ENCODE measurements at places on chromosomes 12 and 14. TPM values are rescaled to one million over a fixed set of nuclear protein-coding genes. Genes with fewer than 3 reads are reported as not detected.

GRCh38 chr12:68236421-68237059 is 10.9 kb upstream of the IL26 start:
- H3K36me3 ChIP-seq = no peaks in the 10 kb centered on the region
- no peak overlapping the region for H3K4me3 ChIP-seq
- peaks cover 6% of the 10 kb centered on the region for H3K27me3 ChIP-seq
- no peak overlapping the region for H3K27ac ChIP-seq
- no peak for DNase-seq

DNA sequence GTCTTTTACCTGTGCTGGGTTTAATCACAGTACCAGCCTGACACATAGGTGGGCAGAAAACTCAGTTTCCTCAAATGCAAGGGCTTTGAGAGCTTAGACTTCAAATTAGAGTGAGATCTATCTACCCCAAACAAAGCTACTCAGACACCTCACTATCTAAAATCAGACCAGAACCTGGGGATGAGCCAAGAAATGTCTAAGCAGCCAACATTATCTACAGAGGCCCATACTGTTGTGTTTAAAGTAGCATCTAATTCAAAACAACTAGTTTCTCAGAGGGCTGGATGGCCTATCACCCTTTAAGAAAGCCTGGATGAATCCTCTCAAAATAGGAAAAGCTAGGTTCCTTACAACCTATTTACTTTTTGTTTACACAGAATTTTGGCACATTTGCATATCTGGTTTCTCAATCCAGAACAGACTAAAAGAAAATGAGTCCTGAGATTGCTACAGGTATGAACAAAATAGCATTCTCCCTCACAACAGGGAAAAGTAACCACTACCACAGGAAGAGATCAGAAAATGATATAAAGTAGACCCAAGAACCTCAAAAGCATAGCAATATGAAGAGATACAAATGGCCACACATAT is 142.4 kb downstream of the ZFP36L1 start:
- H3K27me3 ChIP-seq = no peaks in the 10 kb centered on the region
- peaks cover 32% of the 10 kb centered on the region for H3K4me1 ChIP-seq
- H3K27ac ChIP-seq = peak overlapping the region; percentile 41

DNA sequence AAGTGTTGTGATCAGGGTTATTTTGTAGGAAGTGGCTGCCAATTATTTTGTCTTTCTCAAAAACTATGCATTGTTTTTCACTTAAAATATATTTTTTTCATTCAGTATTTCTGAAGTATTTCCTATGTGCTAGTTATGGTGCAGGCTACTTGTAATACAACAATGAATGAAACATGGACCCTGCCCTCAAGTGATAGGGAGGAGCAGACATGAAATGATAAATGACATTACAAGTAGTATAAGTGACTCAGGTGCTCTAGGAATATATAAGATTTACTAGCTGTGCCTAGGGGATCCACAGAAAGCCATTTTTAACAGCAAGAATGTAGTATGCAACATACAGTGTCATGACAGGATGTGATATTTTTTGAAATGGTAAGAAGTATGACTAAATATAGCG is 65.3 kb downstream of the TTLL5 start:
- H3K27ac ChIP-seq = no peak overlapping the region
- H3K27me3 ChIP-seq = no peaks in the 10 kb centered on the region
- H3K4me3 ChIP-seq = no peak overlapping the region
- no peaks in the 10 kb centered on the region for H3K4me1 ChIP-seq
- H3K36me3 ChIP-seq = peaks cover 6% of the 10 kb centered on the region
- no peak for DNase-seq

- no peak overlapping the region for H3K4me3 ChIP-seq
- no peaks in the 10 kb centered on the region for H3K27me3 ChIP-seq
- no peaks in the 10 kb centered on the region for H3K36me3 ChIP-seq
- no peak for DNase-seq
These were observed 163.5 kb downstream of the VRK1 start for GRCh38 chr14:96960598-96961116.

DNA sequence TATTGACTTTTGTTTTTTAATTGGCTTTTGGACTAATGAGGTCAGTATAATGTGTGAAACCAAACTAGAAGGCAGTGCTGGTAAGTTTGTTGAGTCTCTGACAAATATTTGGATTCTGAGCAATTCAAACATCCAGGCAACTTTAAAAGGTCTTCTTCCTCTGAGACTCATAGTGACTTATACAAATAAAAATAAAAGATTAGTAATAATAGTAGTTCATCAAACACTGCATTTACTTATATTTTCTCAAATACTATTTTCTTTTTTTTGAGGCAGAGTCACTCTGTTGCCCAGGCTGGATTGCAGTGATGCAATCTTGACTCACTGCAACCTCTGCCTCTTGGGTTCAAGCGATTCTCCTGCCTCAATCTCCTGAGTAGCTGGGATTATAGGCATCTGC is 337.9 kb downstream of the DAD1 start:
- DNase-seq = peak; percentile 45
- no peak overlapping the region for H3K4me3 ChIP-seq
- no peak overlapping the region for H3K27ac ChIP-seq
- H3K36me3 ChIP-seq = no peaks in the 10 kb centered on the region
- H3K4me1 ChIP-seq = peaks cover 11% of the 10 kb centered on the region

GRCh38 chr12:59717436-59717835 is 121.6 kb downstream of the SLC16A7 start:
- no peak for DNase-seq
- H3K27ac ChIP-seq = no peak overlapping the region
- no peak overlapping the region for H3K4me3 ChIP-seq
- no peaks in the 10 kb centered on the region for H3K4me1 ChIP-seq
- H3K36me3 ChIP-seq = no peaks in the 10 kb centered on the region

- peak overlapping the region; percentile 59 for H3K4me3 ChIP-seq
- peak; percentile 64 for DNase-seq
- peaks cover 14% of the 10 kb centered on the region for H3K36me3 ChIP-seq
- H3K27ac ChIP-seq = peak overlapping the region; percentile 92
- H3K4me1 ChIP-seq = peaks cover 40% of the 10 kb centered on the region
These were observed 397 bp downstream of the BDKRB1 start for GRCh38 chr14:96256407-96256806.

DNA sequence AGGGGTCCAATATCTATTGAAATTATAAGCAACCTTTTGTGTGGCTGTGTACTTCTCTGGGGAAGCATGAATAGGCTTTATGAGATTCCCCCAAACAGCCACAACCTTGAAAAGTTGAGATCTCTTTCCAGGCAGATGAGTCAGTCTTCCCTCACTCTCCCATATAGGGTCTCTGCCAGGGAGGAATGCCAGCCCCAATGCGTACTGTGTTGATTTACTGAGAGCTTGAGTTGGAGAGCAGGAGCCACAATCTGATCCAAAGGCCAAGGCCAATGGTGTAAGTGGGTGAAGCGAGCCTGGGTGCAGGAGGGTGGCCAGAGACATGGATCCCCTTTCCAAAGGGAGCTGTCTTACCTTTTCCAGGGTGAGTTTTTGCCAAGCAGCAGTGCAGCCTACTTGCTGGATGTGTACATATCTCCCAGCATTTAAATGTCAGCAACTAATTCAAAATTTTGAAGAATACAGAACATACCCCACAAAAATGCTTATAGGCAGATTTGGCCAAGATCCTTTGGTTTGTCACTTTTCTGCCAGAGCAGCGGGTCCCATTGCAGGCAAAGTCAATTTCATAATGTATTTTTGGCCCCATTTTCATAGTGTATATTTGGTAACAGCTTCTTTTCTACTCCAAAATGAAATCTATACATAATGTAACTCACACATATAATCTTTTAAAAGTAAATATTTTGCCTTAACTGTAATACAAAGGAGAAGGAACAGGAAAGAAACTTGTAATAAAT is 88.2 kb downstream of the TBC1D30 start:
- no peaks in the 10 kb centered on the region for H3K4me1 ChIP-seq
- no peak overlapping the region for H3K4me3 ChIP-seq
- peaks cover 37% of the 10 kb centered on the region for H3K27me3 ChIP-seq
- peak; percentile 40 for DNase-seq
- H3K27ac ChIP-seq = no peak overlapping the region

GRCh38 chr12:11981121-11981733 is 89.5 kb upstream of the BCL2L14 start:
- H3K4me1 ChIP-seq = peaks cover 3% of the 10 kb centered on the region
- H3K4me3 ChIP-seq = no peak overlapping the region
- no peak overlapping the region for H3K27ac ChIP-seq

- peak overlapping the region; percentile 93 for H3K27ac ChIP-seq
- peak; percentile 50 for DNase-seq
- no peaks in the 10 kb centered on the region for H3K27me3 ChIP-seq
- H3K4me1 ChIP-seq = peaks cover 16% of the 10 kb centered on the region
- no peaks in the 10 kb centered on the region for H3K36me3 ChIP-seq
These were observed 44.5 kb upstream of the ZDHHC17 start for GRCh38 chr12:76719171-76720041.

GRCh38 chr14:24172261-24172860 is 481 bp downstream of the REC8 start:
- no peak overlapping the region for H3K4me3 ChIP-seq
- H3K4me1 ChIP-seq = no peaks in the 10 kb centered on the region
- DNase-seq = no peak
- no peaks in the 10 kb centered on the region for H3K27me3 ChIP-seq
- no peak overlapping the region for H3K27ac ChIP-seq

DNA sequence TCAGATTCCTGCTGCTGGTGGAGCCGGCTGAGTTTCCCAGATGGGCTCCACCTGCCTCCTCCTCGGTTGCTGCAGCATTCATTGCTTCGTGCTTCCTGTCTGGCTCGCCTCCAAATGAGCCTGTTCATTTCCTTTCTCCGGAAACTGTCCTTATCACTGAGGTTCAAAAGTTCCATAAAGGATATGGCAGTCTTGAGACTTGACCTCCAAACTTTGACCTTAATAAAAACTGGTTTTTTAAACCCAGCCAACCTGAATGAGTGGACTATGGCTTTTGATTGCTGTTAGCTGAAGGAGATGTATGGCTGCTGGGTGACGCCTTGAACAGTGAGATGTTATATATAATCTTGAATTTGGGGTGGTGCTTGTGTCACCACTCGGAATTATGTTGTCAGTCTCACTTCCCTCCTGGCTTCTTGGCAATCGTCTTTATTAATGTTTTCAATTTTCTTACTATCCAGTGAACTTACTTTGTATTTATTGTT is 62.7 kb downstream of the RASSF3 start:
- H3K4me1 ChIP-seq = peaks cover 28% of the 10 kb centered on the region
- no peaks in the 10 kb centered on the region for H3K27me3 ChIP-seq
- no peak overlapping the region for H3K27ac ChIP-seq

GRCh38 chr12:115374480-115375185 is 690.7 kb upstream of the TBX3 start:
- peaks cover 7% of the 10 kb centered on the region for H3K4me1 ChIP-seq
- H3K27ac ChIP-seq = no peak overlapping the region
- no peaks in the 10 kb centered on the region for H3K27me3 ChIP-seq
- H3K36me3 ChIP-seq = no peaks in the 10 kb centered on the region

- H3K4me1 ChIP-seq = no peaks in the 10 kb centered on the region
- no peaks in the 10 kb centered on the region for H3K36me3 ChIP-seq
- H3K4me3 ChIP-seq = no peak overlapping the region
- peak; percentile 1 for DNase-seq
These were observed 157.4 kb upstream of the FOXG1 start for GRCh38 chr14:28608851-28609828.

DNA sequence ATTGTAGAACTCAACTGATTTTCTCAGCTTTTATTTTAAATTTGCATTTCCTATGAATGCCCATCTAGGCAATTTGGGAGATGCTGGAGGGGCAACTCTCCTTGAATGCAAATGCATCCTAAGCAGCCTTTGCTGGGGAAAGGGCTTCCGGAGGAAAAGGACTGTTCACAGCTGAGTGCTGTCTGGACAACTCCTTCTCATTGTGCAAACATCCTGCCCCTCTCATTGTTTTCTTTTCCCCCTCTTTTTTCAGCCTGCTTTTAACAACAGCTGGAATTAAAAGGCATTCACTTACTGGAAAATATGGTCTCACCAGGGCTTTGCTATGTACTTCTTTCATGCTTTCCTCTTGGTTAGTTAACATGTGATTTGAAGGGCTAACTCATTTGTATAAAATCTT is 397.8 kb downstream of the FUT8 start:
- H3K36me3 ChIP-seq = no peaks in the 10 kb centered on the region
- H3K4me1 ChIP-seq = no peaks in the 10 kb centered on the region
- no peak overlapping the region for H3K27ac ChIP-seq
- no peak for DNase-seq
- H3K27me3 ChIP-seq = no peaks in the 10 kb centered on the region

DNA sequence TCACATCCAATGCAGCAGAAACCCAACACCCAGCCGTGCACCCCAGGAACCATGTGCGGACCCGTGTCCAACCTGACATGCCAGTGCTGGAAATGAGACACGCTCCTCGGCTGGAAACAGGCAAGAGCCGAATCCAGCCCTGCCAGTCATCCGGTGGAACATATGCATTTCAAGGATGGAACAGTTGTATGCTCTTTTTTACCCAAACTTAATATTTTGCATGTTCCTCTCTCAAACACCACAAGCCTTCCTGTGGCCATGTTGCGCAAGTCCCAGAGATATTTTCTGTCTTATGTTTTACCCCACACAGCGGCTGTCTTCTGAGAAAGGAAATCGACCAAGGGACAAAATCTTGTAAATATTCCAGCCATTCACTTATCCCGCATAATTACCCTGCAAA is 196.9 kb downstream of the BCL11B start:
- DNase-seq = no peak
- H3K27ac ChIP-seq = no peak overlapping the region
- H3K4me3 ChIP-seq = no peak overlapping the region
- H3K27me3 ChIP-seq = no peaks in the 10 kb centered on the region

- H3K4me3 ChIP-seq = no peak overlapping the region
- H3K4me1 ChIP-seq = peaks cover 16% of the 10 kb centered on the region
- no peaks in the 10 kb centered on the region for H3K27me3 ChIP-seq
- H3K27ac ChIP-seq = peak overlapping the region; percentile 73
These were observed 39.9 kb downstream of the DNAI7 start for GRCh38 chr12:25155022-25155576.

- H3K4me1 ChIP-seq = peaks cover 7% of the 10 kb centered on the region
- H3K27me3 ChIP-seq = peaks cover 18% of the 10 kb centered on the region
- no peaks in the 10 kb centered on the region for H3K36me3 ChIP-seq
- H3K27ac ChIP-seq = no peak overlapping the region
These were observed 7.8 kb upstream of the SP7 start for GRCh38 chr12:53343969-53344368.

- no peak for DNase-seq
- H3K4me1 ChIP-seq = no peaks in the 10 kb centered on the region
- H3K4me3 ChIP-seq = peak overlapping the region; percentile 60
- no peaks in the 10 kb centered on the region for H3K36me3 ChIP-seq
- no peak overlapping the region for H3K27ac ChIP-seq
These were observed 488 bp upstream of the PLEKHH1 start for GRCh38 chr14:67532606-67532997.

- H3K4me3 ChIP-seq = no peak overlapping the region
- no peak for DNase-seq
- no peaks in the 10 kb centered on the region for H3K27me3 ChIP-seq
These were observed 46.1 kb downstream of the TMTC1 start for GRCh38 chr12:29737644-29738043.

FGF23 gene
- not detected for total RNA-seq

IL22 gene
- total RNA-seq = not detected

INHBC gene
- not detected for total RNA-seq

FAM90A1 gene
- not detected for total RNA-seq

TAS2R42 gene
- not detected for total RNA-seq

DMAC2L gene
- total RNA-seq = 3.9 TPM
